ENCODE measurements at places on chromosomes 4 and X.

- DNase-seq: no peak
Observed at GRCh38 chr4:11456401-11456800, 27.7 kb upstream of the HS3ST1 start.

- no peak for DNase-seq
Observed at GRCh38 chr4:143773998-143774895, 73.8 kb upstream of the FREM3 start.

GRCh38 chrX:43813898-43814297, 68.4 kb downstream of the MAOB start:
- no peak for DNase-seq

GRCh38 chrX:130051176-130051845, 59.0 kb downstream of the ELF4 start:
- no peak for DNase-seq

DNA sequence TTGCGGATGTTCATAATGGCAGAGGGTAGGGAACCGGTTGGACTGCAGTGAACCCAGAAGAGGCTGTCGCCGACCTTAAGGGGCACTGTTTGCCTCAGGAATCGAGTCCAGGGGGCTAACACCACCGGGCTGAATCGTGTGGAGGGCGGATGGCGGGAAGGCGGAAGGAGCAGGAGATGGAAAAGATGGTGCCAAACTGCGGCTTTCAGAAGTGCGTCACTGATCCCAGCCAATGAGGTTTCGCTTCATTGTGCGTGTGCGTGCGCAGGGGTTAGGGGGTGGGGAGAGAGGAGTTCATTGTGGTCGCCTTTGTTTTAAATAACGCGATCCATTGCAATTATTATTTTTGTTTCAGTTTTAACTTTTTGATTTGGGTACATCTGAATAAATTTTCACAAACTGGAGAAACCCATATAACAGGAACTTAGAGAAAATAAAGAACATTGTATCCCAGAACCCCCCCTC, at the start of gene NAA11:
NAA11 (minus strand) TSS at position 198 of the 465 bp plus-strand sequence; CDS start at position 14, 184 bp downstream.
- no peak for DNase-seq
